ENCODE measurements at places on chromosomes 7 and 10.
A peak's percentile ranks its signal among the peaks of the same experiment; 100 is the strongest.

DNA sequence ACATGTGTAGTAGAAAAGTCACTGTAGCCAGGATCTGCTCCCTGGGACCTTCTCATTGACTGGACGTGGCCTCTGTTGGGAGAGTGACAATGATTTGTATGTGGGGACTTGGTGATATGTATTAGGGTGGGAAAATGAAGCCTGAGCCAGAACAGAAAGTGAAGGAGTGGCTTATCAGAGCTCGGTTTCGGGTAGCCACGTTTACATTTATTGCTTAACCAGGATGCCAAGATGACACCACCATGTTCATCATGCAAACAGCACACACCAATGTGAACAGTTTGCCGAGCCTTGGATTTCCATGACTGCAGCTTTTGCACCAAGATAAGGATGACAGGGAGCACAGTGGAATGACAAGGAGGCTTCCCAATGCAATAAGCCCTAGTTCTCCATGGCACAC lies 112.8 kb upstream of the STK17A start:
- H3K27ac ChIP-seq: no peak overlapping the region
- H3K36me3 ChIP-seq: no peaks in the 10 kb centered on the region
- no peak overlapping the region for H3K4me3 ChIP-seq
- DNase-seq: no peak
- H3K4me1 ChIP-seq: no peaks in the 10 kb centered on the region

GRCh38 chr10:132303361-132304115 lies 4.2 kb downstream of the STK32C start:
- DNase-seq: no peak
- peaks cover 11% of the 10 kb centered on the region for H3K4me1 ChIP-seq
- H3K4me3 ChIP-seq: no peak overlapping the region
- peaks cover 25% of the 10 kb centered on the region for H3K27me3 ChIP-seq
- peak overlapping the region; percentile 62 for H3K27ac ChIP-seq

- H3K36me3 ChIP-seq: no peaks in the 10 kb centered on the region
- no peak overlapping the region for H3K4me3 ChIP-seq
- no peaks in the 10 kb centered on the region for H3K4me1 ChIP-seq
- H3K27ac ChIP-seq: no peak overlapping the region
Measured at GRCh38 chr10:58587676-58588075, 75.0 kb downstream of the BICC1 start.

- peaks cover 6% of the 10 kb centered on the region for H3K36me3 ChIP-seq
- peak overlapping the region; percentile 8 for H3K27ac ChIP-seq
- DNase-seq: peak; percentile 36
- peaks cover 19% of the 10 kb centered on the region for H3K4me1 ChIP-seq
- H3K4me3 ChIP-seq: no peak overlapping the region
Measured at GRCh38 chr10:1050554-1050953, 1.6 kb upstream of the IDI1 start.

DNA sequence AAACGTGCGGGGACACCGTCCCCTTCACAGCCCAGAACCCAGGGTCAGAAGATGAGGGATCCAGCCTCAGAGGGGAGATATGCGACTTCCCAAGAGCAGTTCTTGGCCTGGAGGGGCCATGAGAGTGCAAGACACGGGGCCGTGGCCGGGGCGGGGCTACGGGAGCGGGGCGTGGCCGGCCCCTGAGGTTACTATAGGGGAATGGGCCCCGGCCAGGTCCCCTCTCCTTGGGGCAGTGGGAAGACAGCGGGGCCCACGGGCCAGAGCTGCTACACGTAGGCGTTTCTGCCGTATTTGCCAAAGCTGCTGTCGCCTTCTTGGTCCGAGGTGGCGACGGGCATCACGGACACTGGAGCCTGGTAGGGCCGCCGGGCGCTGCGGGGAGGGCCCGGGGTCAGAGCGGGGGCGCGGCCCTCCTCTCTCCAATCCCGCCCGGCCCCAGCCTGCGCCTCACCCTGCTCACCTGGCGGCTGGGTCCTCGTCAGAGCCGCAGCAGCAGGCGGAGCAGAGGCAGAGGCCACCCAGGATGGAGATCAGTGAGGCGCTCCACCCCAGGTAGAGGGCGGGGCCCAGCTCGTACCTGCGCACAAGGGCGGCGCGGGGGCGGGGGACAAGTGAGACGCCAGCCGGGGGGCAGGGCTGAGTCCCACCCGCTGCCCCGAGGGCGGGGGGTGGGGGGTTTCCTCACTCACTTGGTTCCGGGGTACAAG lies 5.3 kb downstream of the CLDN15 start:
- no peak overlapping the region for H3K27ac ChIP-seq
- H3K4me1 ChIP-seq: peaks cover 5% of the 10 kb centered on the region
- H3K36me3 ChIP-seq: peaks cover 22% of the 10 kb centered on the region
- no peak overlapping the region for H3K4me3 ChIP-seq

- H3K36me3 ChIP-seq: no peaks in the 10 kb centered on the region
- no peak for DNase-seq
- no peaks in the 10 kb centered on the region for H3K4me1 ChIP-seq
- H3K27ac ChIP-seq: no peak overlapping the region
- H3K4me3 ChIP-seq: no peak overlapping the region
Measured at GRCh38 chr10:90096196-90096595, 394.8 kb downstream of the KIF20B start.

- no peak overlapping the region for H3K27ac ChIP-seq
- H3K27me3 ChIP-seq: no peaks in the 10 kb centered on the region
- H3K4me1 ChIP-seq: no peaks in the 10 kb centered on the region
- DNase-seq: no peak
- peaks cover 50% of the 10 kb centered on the region for H3K36me3 ChIP-seq
Measured at GRCh38 chr7:159139202-159139601, 5.5 kb downstream of the VIPR2 start.

GRCh38 chr10:54880996-54881395 lies 80.0 kb upstream of the PCDH15 start:
- H3K27ac ChIP-seq: no peak overlapping the region
- H3K4me1 ChIP-seq: no peaks in the 10 kb centered on the region
- no peak overlapping the region for H3K4me3 ChIP-seq
- no peak for DNase-seq
- no peaks in the 10 kb centered on the region for H3K36me3 ChIP-seq

GRCh38 chr10:120188950-120189349 lies 268.1 kb upstream of the PLPP4 start:
- H3K27me3 ChIP-seq: no peaks in the 10 kb centered on the region
- H3K4me3 ChIP-seq: no peak overlapping the region
- H3K4me1 ChIP-seq: no peaks in the 10 kb centered on the region
- no peaks in the 10 kb centered on the region for H3K36me3 ChIP-seq
- no peak for DNase-seq

GRCh38 chr10:19795684-19796083 lies 20.5 kb upstream of the PLXDC2 start:
- no peaks in the 10 kb centered on the region for H3K27me3 ChIP-seq
- no peak overlapping the region for H3K27ac ChIP-seq
- DNase-seq: no peak

All from thymus (tissue), 14 donors.